ENCODE measurements at places on chromosomes 5 and 9.

- DNase-seq: no peak
These were observed 20.7 kb upstream of the C5orf47 start for GRCh38 chr5:173968154-173968797.

DNA sequence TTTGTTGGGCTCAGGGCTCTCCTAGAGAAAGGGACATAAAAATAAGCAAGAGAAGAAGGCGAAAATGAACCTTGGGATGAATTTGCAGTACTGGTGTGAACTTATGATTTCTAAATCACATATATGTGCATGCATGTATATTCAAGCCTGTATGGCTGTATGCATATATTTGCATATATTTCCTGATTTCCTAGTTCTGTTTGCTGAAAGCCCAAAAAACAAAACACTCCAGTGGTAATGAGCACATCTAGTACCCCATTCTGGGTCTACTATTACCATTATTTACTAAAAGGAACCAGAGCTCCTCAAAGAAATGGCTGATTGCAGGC lies 7.3 kb downstream of the ZFP62 start:
- DNase-seq: no peak

- DNase-seq: peak; percentile 7
These were observed 14.7 kb upstream of the OMD start for GRCh38 chr9:92438900-92439526.

DNA sequence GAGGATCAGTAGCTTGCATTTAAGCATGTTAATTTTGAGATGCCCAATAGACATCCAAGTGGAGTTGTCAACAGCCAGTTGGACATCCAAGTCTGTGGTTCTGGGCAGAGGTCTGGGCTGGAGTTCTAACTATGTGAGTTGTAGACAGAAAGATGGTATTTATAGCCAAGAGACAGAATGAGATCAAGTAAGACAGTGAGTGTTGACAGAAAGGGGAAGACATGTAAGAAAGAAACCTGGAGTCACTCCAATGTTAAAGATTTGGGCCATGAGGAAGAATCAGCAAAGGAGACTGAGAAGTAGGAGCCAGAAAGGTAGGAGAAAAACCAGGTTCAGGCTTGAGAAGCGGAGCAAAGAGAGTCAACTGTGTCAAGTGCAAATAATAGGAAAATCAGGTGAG lies 95.5 kb upstream of the PUM3 start:
- DNase-seq: no peak

GRCh38 chr9:80489329-80489728 lies 917.6 kb downstream of the TLE4 start:
- DNase-seq: no peak

- DNase-seq: peak; percentile 83
These were observed 189.4 kb downstream of the CCDC192 start for GRCh38 chr5:127892467-127893207.
